ENCODE measurements at places on chromosomes 3 and 15.
A peak's percentile ranks its signal among the peaks of the same experiment; 100 is the strongest.

DNA sequence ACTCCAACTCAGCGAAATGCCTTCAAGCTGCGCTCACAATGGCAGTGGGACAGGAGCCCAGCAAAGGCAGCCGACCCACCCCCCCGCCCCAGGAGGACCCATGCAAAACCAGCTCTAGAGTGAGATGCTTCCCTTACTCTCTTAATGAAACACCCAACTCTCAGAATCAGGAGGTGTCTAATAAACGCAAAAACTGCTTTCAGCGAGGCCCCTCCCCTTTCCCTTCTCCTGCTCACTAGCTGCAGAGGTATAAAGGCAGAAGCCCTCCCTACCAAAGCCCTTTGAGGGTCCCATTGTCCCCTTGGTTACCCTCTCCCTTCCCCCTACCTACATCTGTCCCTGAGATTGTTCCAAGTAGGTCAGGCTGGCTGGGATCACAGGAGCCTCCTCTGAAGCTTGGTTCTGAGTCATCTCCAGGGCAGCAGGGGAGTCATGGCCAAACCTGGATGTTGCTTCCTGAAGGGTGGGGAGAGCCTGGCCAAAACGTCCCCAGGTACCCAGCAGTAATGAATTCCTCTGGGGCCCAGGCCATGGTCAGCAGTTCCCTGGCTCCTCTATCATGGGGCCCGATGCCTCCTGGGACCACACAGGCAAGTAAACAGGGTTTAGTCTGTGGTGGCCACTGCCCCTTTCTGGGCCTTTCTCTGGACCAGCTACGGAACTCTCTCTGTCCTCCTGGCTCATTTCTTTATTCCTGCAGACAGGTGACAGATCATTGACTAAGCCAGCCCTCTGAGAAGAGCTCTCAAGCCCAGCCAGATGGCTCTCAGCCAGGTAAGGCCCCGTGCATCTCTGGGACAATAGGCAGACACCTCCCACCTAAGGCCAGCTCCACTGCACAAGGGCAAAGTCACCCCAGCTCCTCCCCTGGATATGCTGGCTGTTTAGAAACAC, 8.6 kb downstream of the KLHL25 start:
- no peak for DNase-seq

DNA sequence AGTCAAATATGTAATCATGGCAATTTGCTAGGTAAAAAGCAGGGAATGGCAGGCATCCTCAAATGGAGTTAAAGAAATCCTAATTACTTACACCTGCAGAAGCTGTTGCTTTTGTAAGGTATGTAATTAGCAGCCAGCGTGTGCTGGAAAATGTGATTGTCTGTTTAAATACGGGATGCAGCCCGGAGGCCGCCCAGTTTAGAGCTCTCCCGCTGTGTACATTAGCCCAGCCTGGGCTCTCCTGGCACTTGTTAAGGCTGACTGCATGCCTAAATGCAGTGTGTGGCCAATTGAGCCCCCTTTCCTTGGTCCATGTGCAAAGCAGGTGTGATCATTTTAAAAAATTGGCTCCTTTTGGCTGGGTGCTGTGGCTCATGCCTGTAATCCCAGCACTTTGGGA, 9.0 kb downstream of the DPH3 start:
- no peak for DNase-seq

DNA sequence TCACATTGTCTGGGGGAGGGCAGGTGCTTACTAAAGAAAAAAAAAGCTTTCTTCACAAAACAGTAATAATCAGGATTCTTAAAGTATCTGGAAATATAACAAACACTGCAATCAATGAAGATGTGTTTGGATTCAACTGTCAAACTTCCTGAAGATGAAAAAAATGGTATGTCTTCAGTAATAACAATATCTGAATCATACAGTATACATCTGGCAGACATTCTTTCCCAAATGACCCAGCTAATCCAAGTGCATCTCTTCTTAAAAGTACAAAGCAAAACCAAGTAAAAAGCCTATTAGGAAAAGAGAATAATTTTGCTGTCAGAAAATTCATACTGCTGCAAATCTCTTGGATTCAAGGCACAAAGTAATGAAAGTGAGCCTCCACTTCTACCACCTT, 145.0 kb upstream of the MCTP2 start:
- DNase-seq = no peak

- peak; percentile 66 for DNase-seq
These were observed at the start of gene ZNF501 for GRCh38 chr3:44729384-44729910. Gene ZNF501, plus strand, starts transcription at chr3:44729635. Its CDS starts 4,787 bp downstream, at chr3:44734422.

DNA sequence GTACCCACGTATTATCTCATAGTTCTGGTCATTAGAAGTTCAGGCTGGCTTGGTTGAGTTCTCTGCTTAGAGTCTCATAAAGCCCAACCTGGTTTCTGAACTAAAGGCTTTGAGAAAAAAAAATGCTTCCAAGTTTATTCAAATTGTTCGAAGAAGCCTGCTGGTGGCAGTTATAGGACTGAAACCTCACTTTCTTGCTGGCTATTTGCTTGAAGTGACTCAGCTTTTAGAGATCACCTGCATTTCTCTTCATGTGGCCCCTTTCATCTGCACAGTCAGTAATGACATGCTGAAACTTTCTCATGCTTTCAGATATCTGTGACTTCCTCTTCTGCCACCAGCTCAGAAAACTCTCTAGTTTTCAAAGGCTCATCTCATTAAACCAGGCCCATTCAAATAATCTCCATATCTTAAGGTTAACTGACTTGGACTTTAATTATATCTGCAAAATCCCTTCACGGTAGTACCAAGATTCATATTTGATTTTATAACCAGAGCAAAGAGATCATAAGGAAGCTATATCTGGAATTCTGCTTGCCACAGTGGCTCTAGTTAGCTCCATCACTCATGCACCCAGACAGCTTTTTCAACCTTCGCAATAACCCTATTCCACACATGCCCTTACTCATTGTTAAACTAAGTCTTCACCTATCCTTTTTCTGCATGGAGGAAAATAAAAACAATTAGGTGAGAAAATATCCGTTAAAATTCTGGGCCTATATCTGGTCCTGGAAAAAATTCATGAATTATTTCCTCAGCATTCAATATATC, 433.8 kb upstream of the CBLB start:
- DNase-seq = no peak

DNA sequence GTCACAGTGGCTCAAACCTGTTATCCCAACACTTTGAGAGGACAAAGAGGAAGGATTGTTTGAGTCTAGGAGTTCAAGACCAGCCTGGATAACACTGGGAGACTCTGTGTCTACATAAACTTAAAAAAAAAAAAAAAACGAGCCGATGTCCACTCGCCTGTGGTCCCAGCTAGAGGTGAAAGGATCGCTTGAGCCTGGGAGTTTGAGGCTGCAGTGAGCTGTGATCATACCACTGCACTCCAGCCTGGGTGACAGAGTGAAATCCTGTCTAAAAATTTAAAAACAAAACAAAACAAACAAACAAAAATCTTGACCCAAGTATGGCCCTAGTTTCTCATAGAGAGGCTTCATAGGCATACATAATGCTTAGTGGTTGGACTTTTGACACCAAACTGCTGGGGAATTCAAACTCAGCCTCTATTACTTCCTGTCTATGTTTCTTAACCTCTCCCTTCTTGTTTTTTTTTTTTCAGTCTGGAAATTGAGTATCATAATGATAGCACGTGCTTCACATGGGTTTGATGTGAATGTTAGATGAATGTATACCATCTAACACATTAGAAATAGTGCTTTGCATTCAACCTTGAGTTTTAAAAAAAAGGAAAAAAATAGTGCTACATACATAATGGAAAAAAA, 46.4 kb upstream of the CAPN7 start:
- no peak for DNase-seq

- no peak for DNase-seq
These were observed 9.8 kb downstream of the SELENOS start for GRCh38 chr15:101267320-101268104.

GRCh38 chr3:154235330-154235729, 89.0 kb downstream of the DHX36 start:
- DNase-seq = no peak

All from stimulated activated CD8-positive, alpha-beta memory T cell treated with anti-CD3 and anti-CD28 coated beads, Interleukin-7, amount 100 ng/mL, for 1 hour (primary cell).